ENCODE measurements at places on chromosomes 3 and 15.

DNA sequence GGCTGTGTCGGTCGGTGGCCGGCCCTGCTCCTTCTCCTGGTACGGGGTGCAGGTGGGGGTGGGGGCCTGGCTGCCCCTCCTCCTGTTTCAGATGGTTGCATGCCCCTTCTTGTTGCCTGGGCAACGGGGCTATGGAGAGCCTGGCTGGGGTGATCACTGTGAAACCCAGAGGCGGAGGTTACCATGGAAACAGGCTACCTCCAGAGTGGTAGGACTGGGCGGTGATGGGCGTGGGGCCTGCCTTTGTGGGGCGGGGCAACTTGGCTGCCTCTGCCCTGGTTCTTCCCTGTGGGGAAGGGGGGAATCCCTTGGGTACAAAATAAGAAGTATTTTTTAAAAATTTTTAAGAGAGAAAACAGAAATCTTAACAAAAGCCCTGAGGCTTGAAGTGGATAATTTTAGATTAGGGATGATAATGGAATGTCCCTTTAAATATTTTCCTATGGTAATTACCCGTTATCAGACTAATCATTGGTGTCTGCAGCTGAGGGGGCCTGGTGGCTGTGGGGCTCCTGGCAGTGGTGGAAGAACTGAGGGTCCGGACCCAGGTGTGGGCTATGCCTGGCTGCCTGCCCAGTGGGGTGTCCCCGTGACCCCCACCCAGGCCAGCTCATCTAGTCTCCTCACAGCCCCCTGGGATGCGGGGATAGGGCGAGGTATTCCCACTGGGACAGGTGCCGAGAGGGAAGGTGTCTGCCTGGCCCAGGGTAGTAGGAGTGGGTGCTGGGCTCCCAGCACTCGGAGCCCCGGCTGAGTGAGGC lies 32.5 kb downstream of the PLXNA1 start:
- no peak for DNase-seq

DNA sequence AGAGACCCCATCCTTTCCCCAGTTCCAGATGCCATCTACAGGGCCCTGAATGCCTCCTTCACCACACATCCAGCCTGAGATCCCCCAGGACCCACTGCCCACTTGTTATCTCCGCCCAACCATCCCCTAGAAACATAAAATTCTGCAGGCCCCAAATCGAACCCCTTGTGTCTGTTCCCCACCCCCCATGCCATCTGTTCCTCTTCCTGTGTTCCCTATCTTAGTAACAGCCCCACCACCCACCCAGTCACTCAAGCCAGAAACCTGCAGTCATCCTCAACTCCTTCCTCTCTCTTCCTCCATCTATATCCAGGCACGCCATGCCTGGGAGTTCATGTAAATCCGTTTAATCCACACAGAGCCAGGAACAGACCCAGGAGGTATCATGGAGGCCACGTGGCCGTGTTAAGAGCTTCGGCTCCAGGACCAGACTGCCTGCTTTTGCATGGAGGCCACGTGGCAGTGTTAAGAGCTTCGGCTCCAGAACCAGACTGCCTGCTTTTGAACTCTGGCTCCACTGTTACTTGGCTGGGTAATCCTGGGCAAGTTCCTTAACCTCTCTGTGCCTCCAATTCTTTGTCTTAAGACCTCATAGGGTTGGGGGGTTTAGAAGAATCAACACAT lies 4.8 kb downstream of the CSRNP1 start:
- DNase-seq = no peak

DNA sequence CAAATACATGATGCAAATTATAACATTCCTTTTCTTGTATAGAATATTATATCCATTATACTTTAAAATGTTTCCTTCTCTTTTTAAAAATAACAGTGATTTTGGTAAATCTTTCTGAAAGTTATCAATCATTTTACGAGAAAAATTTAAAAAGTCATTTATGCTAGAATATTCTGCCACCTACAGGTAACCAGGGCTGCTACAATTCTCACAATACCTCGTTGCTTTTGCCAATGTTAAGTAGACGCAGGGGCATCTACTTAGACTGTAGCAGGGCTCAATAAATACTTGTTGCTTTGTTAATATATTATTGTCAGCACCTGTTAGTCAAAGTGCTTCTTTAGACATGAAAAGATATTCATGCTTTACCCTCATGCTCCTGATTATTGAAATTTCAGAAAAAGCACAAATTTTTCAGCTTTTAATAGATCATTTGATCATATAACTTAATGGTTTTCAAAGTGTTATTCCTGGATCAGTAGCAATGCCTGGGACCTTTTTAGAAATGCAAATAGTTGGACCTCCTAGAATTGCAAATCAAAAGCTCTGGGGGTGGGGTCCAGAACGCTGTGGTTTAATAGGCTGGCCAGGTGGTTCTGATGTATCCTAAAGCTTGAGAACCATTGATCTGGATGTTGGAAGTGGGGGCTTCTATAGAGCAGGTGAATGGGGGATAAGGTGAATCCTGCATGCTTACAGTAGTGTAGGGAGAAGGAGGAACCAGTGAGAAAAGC lies 223.6 kb upstream of the PDZRN3 start:
- DNase-seq = no peak

DNA sequence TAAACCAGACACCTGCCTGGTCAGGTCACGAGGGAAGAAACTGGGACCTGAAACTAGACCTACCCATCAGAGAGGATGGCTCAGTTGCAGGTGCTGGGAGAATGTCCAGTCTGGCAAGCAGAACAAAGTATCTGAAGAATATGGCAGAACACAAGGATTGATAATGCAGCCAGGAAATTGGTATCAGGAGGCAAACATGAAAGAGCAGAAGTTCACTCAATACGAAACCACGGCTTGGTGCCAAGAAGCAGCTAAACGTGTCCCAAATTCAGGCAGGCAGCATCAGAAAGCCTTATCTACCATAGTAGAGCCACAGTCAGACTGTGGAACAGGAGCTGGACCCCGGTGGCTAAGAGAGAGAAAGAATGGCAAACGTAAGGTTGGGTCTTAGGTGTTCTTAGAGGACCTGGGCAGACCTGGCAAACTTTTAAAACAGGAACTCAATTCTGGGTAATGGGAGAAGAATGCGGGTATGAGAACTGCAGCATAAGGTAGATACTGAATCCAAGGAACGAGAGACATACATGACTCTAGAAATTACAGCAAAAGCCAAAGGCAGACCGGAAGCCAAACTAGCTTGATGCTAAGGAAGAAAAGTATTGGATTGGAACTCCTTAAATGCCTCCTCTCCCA lies 169.0 kb upstream of the NECTIN3 start:
- DNase-seq = no peak

DNA sequence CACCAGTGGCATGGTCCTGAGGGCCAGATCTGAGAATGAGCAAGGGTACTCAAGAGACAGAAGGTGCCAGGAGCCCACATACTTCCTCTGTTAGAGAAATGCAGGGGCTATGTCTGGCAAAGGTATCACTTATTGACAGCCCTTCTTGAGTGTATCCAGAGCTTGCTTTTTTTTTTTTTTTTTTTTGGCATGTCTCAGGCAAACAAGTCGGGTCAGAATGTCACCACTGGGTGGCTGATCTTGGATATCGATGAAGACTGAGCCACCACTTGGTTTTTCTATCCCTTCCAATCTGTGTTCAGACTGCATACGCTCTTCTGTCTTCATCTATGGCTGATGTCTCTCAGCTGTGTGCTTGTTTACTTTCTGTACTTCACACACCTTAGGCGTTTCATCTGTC lies 363.4 kb upstream of the C2CD4B start:
- no peak for DNase-seq

GRCh38 chr3:191240486-191240885 lies 41.4 kb downstream of the OSTN start:
- DNase-seq = no peak

DNA sequence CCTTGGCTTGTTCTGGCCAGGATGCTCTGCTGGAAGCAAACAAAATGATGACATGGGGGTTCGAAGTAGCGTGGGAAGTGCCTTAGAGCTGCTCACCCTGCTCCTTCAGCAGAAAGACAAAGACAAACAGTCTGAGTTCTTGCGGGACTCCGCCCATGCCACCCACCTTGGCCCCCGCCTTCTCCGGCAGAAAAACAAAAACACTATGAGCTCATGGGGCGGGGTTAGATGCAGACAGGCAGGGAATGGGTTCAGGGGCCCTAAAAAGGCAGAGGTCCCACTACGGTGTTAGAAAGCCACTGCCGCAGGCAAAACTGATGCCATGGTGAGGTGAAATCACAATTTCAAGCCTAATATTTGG lies 9.7 kb upstream of the NCKIPSD start:
- no peak for DNase-seq

GRCh38 chr15:27932600-27932999 lies 166.5 kb downstream of the OCA2 start:
- no peak for DNase-seq

DNA sequence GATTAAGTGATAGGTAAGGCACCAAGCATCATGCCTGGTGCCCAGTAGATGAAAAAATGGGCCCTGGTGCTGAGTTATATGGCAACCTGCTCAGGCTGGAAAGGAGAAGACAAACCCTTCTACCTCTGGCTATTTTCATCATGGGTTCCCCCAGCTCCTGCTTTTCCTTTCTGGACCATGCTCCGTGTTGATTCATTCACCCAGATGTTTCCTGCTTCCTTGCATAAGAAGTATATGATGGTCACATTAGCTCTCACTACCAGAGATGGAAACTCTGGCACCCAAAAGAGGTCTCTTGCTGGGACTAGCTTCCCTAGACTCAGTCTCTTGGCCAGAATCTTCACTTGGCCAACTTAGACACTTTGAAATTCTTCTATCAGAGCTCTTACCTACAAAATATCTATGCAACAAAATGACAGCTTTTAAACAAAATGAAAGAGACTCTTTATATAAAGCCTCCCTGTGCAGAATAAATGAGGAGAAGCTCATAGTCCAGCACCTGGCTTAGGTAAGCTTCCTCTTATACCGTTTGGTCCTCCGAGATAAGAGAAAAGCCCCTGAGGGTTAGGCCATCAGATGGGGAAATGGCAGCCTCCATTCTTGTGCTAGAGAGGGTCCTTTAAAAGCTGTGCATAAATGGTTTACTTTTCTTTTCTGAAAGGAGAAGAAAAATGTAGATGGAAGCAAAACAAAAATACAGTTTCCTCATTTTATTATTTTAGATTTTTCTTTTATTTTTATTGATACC lies 46.8 kb upstream of the MCF2L2 start:
- DNase-seq = peak; percentile 83

DNA sequence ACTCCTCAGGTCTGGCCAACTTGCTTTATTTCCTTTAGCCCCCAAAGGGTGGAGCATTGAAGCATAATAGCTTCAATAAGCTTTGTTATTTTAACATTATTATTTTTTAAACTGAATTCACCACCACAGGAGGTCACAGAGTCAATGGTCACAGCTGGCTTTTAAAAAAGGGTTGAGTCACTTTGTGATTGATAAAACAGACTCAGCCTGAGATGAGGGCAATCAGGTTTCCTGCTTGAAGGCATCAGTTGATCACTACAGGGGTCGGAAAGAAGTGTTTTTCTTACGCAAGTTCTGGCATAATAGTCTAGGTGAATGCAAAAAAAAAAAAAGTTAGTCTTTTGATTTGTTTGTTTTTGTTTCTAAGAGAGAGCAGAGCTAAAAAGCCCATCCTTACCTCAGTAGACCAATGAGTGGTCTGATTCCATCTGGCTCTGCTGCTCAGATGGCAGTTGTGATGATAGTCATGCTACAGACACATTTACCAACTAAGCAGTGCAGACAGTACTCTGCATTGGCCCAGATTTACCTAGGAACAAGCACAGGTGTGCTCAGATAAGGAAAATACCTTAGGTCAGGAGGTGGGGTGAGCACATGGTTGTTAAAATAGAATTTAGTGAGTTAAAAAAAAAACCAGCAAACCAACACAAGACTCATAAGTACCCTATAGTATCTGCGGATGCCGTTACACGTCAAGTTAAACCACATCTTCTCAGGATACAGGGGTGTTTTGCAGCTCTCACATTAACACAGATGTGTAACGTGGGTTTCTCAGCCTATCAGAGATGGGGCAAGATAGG lies 22.6 kb downstream of the ZNF80 start:
- peak; percentile 39 for DNase-seq

- DNase-seq = no peak
These were observed 256.9 kb upstream of the LRRC3B start for GRCh38 chr3:26365706-26366105.

GRCh38 chr3:170205302-170205701 lies 16.9 kb upstream of the PRKCI start:
- DNase-seq = no peak

DNA sequence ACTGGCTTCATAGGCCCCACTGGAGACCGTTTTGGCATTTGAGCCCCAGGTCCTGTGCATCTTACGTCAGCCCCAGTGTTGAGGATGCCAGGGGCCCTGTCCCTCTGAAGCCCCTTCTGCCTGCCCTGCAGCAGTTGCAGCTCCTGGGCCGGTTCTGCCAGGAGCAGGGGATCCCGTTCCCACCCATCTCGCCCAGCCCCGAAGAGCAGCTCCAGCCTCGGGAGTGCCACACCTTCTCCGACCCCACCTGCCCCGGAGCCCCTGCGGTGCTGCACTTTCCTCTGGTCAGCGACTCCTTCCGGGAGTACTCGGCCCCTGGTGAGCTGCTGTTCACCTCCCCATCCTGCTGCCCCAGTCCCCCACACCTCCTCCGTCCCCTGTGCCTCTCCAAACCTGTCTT lies 8.6 kb downstream of the PLA2G4B start:
- no peak for DNase-seq

- DNase-seq = no peak
These were observed 7.3 kb upstream of the TRNT1 start for GRCh38 chr3:3119393-3119851.

- DNase-seq = no peak
These were observed 11.0 kb downstream of the OSTN start for GRCh38 chr3:191210032-191210431.

DNA sequence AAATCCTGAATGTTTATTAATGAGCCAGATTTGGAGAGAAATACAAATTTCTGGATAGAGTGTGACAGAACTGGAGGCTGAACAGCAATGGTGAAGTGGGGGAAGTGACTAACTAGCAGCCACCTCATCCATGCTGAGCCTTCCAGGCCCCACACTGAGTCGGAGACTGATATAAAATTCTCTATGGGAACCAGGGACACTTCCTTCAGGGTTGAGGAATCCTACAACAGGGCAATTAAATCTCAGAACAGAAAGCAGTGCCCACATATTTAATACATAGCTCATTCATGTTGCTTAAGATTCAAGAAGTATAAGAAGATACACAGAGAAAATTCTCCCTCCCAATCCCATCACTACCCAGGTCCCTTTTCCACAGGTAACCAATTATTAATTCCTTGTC lies 49.3 kb downstream of the HACD2 start:
- DNase-seq = no peak

GRCh38 chr3:157531301-157531660 lies 28.1 kb upstream of the VEPH1 start:
- no peak for DNase-seq

DNA sequence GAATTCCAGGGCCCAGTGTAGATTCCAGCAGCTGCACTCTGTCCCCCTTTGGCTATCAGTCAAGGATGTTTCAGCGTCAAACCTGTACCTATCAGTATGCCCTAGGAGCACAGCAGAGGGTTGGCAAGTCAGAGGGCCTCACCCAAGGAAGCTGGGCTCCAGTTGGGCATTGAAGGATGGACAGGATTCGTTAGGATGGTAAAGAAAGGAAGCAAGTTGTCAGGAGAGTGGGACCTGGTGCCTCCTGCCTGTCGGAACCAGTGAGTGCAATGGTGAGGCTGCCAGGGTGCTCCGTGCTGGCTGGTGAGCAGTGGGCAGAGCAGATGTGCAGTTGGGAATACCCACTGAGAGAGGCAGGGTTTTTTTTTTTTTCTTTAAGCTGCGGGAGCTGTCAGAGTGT lies 157.2 kb downstream of the CHDH start:
- peak; percentile 75 for DNase-seq

- no peak for DNase-seq
These were observed 44.7 kb downstream of the MYO1E start for GRCh38 chr15:59327942-59328341.

Data from esophagus muscularis mucosa (tissue), 4 donors.